ENCODE measurements at places on chromosomes 13 and 19.

GRCh38 chr13:32731576-32731975 is 145.3 kb downstream of the PDS5B start:
- DNase-seq, result no peak

- DNase-seq, result no peak
These were observed 1054.4 kb upstream of the SPRY2 start for GRCh38 chr13:81395368-81395767.

GRCh38 chr13:48624858-48625257 is 28.9 kb upstream of the CYSLTR2 start:
- no peak for DNase-seq

DNA sequence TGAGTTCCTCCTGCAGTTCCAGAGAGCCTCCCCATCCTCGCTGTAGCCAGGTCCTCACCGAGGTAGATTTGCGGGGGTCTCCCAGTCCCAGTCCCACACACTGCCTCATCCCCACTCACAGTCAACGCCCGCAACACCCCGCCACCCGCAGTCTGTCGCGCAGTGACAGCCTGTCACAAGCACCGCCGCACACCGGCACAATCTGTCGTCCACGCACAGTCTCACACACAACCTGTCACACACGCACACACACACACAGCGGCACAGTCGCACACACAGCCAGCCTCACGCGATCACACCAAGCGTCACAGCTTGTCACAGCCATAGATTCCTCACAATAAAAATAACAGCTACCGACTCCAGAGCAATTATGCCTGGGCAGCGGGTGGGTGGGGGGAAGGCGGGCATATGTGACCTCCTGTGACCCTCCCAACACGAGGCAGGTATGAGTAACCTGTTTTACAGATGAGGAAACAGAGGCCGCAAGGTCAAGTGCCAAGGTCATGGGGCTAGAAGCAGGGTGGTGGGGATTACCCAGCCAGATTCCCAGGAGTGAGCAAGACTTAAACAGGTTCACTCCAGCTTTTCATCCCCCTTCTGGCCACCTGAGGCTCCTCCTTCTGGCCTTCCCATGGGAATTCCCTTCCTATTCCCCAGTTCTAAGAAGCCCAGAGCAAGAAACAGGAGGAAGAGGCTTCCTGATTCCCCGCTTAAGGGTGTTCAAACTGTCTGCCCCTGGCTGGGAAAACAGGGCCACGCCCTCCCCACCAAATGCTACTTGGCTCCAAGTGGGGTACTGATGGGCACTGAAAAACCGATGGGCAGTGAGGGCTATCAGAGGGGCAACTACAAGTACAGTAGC is 13.9 kb downstream of the NFIX start:
- no peak for DNase-seq

DNA sequence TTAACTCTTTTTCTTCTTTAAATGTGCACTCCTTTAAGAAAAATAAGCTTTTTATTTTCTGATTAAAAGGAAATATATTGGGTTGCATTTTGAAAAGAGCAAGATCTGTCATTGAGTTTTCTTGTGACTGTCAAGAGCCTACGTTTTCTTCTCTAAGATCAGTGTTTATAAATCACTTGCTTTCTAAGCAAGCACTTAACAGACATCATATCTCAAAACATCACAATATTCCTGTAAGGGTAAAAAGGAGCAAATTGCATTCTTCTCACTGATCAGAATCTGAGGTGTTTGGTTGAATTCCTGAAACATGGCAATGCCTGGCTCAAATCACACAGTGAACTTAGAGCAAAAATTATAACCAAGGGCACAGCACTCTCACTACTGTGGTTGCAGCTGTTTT is 231.3 kb downstream of the PCDH17 start:
- DNase-seq, result no peak

DNA sequence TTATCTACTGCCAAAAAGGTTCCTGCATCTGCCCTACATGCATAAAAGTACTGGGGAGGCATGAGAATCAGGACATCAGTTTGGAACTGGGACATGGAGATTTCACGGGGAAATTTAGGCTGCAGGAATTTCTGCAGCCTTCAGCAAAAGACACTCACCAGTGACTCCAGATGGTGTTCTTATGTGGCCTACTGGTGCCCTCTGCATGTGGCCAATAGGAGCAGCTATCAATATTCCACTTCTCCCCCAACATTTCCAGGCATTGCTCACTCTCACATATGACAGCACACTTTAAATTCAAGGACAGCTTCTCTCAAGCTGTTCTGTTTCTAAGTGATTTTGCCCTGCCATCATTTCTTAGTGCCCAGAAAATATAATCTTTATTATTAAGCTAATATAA is 570.5 kb upstream of the ARGLU1 start:
- DNase-seq, result no peak

GRCh38 chr19:32921624-32922023 is 50.1 kb downstream of the CEP89 start:
- no peak for DNase-seq

DNA sequence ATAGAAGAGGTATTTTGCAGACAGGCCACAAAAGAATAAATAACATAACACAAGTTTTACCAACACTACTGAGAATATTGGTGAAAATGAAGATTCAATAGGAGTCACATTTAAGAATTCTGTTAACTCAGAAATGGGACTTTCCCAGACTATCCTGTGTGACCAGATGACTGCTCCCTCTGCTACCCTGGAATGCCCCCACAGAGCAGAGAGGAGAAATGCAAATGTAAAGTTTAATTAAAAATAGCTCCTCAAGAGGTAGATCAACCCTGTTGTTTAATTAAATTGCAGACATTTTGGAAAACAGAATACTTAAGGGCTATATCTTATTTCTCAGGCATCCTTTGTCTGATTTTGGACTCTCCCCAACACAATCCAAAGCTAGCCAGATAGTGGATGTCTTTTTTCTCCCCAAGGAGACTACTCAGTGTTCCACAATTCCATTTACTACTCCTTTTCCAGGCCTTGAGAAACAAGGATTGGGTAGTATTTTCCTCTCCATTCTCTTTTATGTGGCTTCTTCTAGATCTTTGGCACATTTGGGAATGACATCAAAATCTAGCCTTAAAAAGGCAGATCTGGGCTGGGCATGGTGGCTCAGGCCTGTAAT is 104.7 kb upstream of the TSC22D1 start:
- no peak for DNase-seq

DNA sequence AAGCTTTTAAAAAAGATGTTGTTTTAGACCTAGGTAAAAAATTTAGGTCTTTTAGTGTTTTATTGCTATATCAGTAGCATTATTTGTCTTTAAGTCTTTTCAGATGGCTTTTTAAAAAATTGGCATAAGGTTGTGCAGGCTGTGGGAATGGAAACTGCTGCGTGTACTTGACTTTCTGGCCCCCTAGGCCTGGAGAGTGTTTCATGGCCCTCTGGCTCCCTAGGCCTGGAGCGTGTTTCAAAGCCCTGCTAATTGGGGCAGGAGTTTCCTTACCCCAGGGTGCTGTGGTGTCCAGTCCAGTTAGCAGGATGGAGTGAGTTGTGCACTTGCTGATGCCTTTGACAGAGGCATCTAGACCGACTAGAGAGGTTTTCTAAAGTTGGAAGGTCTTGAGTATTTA is 23.8 kb downstream of the PRAM1 start:
- no peak for DNase-seq

DNA sequence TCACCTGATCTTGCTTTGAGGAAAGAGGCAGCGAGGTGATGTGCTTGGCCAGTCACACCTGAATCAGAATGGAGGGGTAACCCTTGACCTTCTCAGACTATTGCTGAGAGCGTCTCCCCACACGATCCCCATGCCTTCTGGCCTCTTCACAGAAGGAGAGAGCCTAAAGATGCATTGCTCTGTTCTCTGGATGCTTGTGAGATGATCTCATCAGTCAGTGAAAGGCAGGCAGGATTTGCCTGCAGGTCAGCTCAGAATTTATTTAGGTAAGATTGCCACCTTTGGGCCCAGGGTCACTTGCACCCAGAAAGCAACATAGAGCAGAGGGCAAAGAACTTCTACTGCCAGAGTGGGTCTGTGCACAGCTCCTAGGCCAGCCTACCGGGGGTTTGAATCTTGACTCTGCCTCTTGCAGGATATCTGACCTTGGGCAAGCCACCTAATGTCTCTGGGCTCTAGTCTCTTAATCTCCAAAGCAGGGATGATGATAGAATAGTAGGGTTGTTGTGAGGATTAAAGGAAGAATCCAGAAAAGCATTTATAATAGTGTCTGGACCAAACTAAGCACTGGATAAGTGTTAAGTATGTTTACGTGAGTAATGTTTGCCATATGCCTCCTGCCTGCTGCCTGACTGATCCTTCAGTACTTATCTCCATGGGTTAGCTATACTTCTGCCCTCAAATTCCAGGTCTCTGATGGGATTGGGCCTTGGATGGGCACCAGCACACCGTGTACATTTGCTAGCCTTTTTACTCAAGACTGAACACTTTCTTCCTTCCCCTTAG is 8.4 kb upstream of the FLT1 start:
- no peak for DNase-seq

- no peak for DNase-seq
These were observed 48.0 kb upstream of the ADGRE5 start for GRCh38 chr19:14333101-14333871.

DNA sequence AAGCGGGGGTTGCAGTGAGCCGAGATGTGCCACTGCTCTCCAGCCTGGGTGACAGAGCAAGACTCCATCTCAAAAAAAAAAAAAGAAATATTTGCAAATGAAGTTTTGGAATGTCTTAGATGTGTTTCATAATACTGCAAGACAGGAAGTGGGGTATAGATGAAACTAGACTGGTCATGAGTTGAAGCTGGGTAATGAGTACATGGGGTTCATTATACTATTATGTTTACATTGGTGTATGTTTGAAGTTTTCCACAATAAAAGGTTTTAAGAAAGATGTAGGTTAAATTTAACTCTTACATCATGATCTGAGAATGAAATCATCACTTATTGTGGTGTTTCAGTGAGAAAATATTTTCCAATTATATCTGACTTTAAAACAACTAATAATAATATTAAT is 19.0 kb downstream of the FNDC3A start:
- DNase-seq, result no peak

DNA sequence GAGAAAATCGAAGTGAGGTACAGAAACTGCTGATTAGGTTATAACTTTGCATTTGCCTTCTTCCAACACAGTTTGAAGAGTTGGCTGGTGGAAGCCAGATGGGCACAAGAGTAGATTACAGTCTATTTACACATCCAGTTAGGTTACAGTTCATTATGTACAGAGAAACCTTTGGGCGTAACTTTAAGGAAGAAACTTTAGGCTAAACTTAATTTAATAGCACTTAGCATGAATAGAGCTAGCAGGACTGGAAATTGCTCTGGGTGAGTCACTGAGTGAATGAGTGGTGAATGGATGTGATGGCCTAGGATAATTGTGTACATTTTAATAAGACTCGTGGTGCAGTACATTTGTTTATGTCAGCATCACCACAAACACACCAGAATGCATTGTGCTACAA is 62.9 kb upstream of the KLHL1 start:
- DNase-seq, result no peak

DNA sequence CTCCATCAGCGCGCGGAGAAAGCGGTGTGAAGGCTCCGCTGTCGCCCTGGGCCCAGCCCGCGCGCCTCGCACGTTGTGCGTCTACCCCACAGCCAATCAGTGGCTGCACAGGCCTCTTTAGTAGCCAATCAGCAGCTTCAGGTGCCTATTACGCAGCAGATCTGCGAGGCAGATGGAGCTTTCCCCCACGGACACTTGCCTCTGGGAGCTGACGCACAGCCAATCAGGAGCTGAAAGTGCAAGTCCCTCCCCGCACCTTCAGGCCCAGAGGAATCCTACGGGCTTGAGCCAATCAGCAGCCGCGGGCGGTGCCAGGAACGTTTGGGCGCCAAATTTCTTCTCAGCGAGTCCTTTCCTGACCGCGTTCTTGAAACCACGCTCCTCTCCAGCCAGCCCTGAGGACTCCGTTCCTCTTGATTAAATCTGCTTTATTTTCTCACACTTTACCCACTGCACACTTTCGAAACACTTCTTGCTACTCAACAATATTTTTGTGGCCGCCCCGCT is 39.9 kb downstream of the SIGLEC7 start:
- no peak for DNase-seq

DNA sequence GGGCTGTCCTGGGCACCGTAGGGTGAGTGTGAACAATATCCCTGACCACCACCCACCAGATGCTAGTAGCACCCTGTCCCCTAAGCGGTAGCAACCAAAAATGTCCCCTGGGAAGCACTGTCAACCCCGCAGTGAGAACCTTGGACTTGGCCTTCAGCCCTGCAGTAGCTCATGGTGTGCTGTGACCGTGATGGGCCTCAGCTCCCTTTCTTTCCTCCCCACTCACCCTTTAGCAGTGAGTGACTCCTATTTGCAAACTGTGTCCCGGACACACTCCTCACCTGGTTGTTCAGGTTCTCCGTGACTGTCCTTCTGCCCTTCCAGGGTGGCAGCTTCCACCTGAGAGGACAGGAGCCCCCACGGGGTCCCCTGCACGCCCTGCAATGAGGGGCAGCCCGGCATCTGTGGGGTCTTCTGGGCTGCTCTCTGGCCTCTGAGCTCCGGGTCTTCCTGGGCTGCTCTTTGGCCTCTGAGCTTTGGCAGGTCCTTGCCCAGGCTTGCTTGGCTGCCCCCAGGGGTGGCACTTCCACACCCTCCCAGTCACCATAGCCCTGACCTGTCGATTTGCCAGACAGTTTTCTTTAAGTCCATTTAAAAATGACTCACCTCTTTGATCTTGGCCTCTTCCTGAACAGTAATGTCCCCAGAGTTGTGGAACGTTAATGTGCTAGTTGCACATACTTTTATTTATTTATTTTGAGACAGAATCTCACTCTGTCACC is 3.8 kb downstream of the KDM4B start:
- DNase-seq, result no peak

DNA sequence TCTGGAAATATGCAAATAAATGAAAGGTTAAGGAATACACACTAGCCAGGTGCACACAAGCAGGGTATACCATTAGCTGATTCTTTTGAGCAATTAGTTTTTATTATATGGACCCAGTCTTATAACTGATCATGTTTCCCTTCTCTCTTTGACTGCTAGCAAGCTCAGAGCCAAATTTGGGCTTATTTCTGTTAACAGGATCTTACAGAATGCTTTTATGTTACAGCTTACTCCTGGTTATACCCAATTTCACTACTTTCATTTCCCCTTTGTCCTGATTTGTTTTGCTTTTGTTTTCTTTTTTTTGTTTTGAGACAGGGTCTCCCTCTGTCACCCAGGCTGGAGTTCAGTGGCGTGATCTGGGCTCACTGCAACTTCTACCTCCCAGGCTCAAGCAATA is 12.9 kb upstream of the TPT1 start:
- DNase-seq, result no peak

DNA sequence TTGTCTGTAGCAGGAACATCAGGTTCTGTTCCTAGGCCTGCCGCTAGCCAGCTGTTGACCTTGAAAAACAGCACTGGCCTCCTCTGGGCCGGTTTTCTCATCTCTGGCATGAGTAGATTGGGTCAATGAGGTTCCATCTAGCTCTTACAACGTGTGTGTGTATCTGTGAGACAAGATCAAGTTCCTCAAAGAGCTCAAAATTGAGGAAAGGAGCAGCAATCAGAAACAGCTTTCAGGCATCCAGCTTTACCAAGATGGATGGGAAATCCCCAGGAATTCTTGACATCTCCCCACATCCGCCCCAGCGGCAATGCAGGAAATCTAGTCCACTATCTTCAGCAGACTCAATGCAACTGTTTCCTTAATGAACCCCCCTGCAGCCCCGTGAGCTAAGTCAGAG is 4.9 kb downstream of the FLT1 start:
- DNase-seq, result no peak

- DNase-seq, result no peak
These were observed 60.4 kb downstream of the ADGRE1 start for GRCh38 chr19:6947745-6948144.

- DNase-seq, result no peak
These were observed 601 bp upstream of the ZNF749 start for GRCh38 chr19:57434386-57435061.

Data from renal cortex interstitium (tissue), 15 donors.